NCI-H446 (cell line): ENCODE measurements at places on chromosomes 6 and 20.

- DNase-seq, result no peak
Measured at GRCh38 chr20:53428996-53429395, 164.6 kb downstream of the ZNF217 start.

GRCh38 chr20:16350465-16350864 is 222.8 kb downstream of the KIF16B start:
- DNase-seq, result no peak

DNA sequence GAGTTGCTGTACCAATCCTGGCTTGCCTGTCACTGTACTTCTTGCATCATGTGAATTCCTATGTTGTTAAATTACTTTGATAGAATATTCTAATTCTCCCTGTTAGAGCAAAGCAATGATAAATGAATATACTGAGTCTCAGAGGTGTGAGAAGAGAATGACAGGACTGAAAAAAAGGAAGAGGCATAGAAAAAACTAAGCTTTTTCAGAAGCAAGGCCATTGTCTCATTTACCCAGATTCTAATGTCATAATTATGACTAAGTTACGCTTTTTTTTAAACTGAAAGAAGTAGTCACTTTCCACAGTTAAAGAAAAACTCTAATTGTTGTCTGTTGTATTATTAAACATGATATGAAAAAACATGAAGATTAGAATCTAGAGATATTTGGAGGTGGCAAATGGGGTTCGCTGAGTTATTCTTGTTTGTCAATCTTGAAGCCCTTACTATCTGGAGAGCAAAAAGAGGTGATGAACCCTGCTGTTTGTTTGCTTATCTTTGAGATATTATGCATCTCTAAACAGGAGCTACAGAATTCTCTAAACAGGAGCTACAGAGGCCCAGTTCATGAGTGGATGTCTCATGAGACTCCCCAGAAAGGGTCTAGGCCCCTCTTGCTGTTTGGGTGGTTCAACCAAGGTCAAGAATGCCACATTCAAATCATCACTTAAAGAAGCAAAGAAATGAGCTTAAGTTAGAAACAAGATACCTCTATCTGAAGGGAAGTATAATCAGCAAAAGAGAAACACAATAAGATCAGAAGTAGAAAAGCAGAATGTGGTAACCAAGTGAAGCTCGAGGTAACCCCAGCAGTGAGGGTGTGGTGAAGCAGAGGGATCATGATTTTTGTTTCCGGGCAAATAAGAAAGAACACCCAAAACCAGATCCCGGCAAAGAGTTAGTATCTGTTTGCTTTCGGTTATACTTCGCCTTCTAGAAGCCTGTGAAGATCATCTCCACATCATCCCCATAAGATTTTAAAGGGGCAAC is 33.3 kb upstream of the THEMIS start:
- no peak for DNase-seq

- no peak for DNase-seq
Measured at GRCh38 chr6:136766274-136766673, 26.0 kb downstream of the MAP3K5 start.

GRCh38 chr6:113258771-113259170 is 598.4 kb upstream of the MARCKS start:
- DNase-seq, result no peak

- peak; percentile 35 for DNase-seq
Measured at GRCh38 chr6:93417421-93418013, 1.8 kb downstream of the EPHA7 start.

DNA sequence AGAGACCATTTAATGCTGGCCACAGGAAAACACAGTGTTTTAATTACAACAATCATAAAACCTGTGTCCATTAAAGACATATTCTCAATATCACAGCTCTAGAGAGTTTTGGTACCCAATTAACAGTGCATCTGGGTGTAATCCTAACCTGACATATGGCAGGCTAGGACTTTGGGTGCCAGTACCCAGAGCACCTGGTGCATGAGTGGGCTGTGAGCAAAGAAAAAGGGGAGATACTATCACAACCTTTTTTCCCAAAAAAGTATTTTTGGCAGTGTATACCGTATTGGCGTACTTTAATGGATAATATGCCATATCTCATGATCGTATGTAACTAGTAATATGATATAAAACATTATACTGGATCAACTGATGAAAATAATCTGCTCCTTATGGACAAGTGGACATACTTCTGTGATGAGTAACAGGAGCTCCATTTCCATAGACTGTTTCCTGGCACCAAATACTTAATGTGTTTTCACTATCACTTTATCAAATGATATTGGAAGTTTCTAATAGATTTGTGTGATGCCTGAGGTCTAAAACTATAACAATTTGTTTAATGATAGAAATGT is 91.7 kb downstream of the COL19A1 start:
- peak; percentile 65 for DNase-seq

GRCh38 chr6:56934876-56935275 is 20.0 kb upstream of the BEND6 start:
- no peak for DNase-seq

DNA sequence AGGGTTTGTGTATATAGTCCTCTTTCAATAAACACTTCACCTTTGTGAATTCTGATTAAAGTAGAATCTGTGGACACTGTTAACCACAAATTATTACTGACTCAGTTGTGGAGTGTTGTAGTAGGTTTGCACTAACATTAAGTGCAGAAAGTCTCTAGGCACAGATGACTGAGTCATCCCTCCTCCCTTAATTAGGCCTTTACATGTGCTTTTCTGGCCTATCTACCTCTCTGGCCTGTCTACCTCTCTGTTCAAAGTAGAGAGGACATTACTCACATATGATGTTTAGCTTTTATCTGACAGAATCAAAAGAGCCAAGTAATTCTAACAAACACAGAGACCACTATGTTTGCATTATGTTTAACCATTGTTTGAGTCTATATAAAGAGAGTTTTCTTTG is 783.0 kb downstream of the TENT5A start:
- no peak for DNase-seq

DNA sequence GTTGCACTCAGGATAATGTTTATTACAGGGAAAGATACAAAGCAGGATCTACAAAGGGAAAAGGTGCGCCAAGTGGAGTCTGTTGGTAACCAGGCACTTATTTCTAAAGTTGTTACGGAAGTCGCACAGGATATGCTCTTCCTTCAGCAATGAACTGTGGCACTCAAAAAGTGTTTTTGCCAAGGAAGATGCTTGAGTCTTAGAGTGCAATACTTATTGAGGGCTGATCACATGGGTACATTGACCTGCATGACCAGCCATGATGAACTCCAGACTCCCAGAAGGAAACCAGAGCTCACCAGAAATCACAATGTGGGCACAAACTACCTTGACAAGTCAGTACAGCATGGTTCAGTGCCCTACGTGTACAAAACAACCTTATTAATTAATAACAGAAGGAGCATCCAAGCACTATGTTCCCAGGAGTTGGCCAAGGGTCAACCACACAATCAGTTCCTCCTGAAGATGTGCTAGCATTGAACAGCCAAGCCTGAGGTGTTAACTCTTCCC is 270.7 kb upstream of the TFAP2D start:
- DNase-seq, result no peak

DNA sequence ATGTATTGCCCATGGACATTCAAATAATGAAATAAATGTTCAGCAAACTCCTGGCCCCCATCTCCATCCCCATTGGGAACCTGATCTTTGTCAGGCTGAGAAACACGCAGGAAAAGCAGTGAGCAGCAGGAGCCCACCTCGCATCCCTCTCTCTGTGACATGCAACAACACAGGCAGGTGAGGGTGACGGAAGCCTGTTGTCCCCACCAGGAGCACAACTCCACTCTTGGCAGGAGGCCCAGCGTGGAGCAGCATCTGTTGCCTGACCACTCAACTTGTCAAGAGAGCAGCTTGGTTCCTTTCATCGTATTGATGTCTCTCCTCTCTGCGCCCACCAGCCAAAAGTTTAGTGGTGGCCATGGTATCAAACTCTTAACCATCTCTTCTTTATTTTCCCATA is 586.9 kb upstream of the ARID1B start:
- no peak for DNase-seq

GRCh38 chr20:63374504-63374903 is 13.4 kb upstream of the CHRNA4 start:
- DNase-seq, result no peak

GRCh38 chr6:64100702-64101303 is 465.2 kb downstream of the PHF3 start:
- no peak for DNase-seq

DNA sequence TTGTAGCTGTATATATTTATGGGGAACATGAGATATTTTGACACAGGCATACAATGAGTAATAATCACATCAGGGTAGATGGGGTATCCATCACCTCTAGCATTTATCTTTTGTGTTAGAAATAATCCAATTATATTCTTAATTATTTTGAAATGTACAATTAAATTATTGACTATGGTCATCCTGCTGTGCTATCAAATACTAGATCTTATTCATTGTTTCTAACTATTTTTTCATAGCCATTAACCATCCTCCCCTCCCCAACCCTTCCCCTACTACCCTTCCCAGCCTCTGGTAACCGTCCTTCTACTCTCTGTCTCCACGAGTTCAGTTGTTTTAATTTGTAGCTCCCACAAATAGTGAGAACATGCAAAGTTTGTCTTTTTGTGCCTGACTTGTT is 28.5 kb downstream of the NKX2-4 start:
- no peak for DNase-seq

DNA sequence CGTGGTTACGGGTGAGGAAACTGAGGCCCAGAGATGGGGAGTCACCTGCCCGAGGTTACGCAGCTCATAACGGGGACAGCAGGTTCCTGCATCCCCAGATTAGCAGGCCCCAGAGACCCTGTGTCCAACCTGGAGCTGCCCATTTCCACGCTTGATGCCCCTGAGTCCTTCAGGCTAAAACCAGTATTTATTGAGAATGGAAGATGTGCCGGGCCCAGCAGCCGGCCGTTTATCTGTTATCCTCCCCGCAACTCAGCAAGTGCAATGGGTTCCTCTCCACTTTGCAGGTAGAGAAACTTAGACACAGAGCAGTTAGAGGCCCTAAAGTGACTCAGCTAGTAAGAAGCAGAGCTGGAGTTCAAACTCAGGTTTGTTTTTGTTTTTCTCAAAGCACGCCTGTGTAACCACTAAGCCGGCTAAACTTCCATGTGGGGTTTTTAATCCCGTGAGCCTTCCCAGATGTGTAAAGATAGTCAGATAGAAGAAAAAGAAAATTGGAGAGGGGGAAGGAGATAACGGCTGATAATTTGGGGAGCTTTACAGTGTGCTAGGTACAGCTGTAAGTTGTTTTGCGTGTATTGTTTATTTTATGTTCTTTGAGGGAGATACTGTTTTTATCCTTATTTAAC is 775 bp downstream of the PFDN4 start:
- DNase-seq, result no peak

- DNase-seq, result no peak
Measured at GRCh38 chr6:11947063-11947462, 65.0 kb upstream of the HIVEP1 start.

GRCh38 chr6:97294451-97294850 is 11.4 kb upstream of the MMS22L start:
- DNase-seq, result no peak

GRCh38 chr6:47203266-47203937 is 106.3 kb downstream of the TNFRSF21 start:
- DNase-seq, result no peak

DNA sequence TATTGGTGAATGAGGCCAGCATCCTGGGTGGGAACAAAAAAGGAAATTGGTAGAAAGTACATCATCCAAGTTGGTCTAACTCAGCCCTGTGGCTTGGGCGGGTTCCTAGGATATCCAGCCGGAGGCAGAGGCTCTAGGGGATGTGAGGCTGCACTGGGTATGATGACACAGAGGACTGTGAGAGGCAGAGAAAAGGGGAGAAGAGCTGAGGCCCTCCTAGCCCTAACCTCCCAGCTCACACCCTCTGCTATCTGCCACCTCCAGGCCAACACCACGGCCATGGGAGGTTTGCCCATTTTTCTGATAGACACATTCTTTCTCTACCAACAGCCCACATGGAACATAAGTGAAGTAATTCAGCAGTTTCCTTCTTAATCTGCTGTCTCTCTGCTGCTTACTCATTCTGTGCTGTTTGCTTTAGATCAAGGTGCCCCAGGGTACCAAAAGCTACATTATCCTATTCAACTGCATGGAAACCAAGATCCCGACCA is 284.4 kb downstream of the ESR1 start:
- no peak for DNase-seq

GRCh38 chr20:49769048-49769581 is 43.5 kb upstream of the SLC9A8 start:
- no peak for DNase-seq

GRCh38 chr20:52348434-52348833 is 156.9 kb upstream of the ZFP64 start:
- DNase-seq, result no peak

- no peak for DNase-seq
Measured at GRCh38 chr20:63449796-63450730, 22.4 kb downstream of the KCNQ2 start.

GRCh38 chr20:46588532-46589511 is 38.4 kb upstream of the OCSTAMP start:
- no peak for DNase-seq

GRCh38 chr6:124142852-124143251 is 339.2 kb downstream of the NKAIN2 start:
- DNase-seq, result no peak

GRCh38 chr6:75932067-75932466 is 140.4 kb downstream of the IMPG1 start:
- peak; percentile 12 for DNase-seq

DNA sequence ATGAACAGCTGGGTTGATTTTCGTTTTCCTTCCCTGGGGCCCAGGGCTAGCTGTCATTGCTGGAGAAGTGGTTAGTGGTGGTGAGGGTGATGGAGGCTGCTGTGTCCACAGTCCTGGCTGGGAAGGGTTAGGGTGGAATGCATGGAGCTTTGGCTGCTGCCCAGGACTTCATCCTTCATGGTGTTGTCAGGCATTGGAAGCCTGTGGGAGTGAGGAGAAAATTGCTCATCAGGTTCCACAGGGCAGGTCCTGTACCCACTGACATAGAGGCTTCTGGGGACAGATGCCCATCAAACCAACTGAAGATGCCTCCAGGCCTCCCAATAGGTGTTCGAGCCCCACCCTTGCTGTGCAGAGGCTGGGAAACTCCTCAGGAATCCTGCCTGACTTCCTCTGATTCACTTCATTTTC is 262.4 kb upstream of the SUPT3H start:
- no peak for DNase-seq

GRCh38 chr20:34831936-34832335 is 6.5 kb upstream of the NCOA6 start:
- DNase-seq, result no peak

DNA sequence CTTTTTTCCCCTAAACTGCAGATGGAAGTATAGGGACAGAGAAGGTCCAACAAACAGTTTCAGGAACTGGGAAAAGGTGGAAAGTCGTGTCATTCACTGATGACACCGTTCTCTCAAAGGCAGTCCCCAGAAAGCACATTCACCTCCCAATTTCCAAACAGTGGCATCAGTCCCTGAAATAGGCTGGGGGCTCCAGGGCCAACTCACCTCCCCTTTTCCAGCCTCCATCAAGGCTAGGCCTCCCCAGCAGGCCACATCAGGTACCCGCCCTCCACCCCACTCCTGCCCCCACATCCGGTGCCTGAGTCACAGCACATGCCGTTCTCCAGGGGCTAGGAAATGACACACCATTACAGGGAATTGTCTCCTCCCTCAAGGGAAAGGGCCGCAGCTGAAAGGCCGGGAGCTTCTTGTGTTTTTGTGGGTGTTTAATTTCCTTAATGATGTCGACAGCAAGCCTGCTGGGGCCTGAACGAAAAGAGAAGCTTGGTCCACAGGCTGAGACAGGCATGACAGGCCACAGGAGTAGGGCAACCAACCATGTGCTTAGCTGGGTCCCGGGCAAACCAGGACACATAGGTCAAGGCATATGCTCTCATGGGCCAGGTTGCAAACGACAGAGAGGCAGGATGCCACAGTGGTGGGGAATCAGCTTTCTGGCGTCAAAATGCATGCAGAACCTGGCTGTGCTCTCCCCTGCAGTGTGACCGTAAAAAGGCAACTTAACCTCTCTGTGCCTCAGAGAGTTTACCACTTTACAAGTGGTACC is 39.2 kb downstream of the ZMYND8 start:
- no peak for DNase-seq
